ENCODE measurements at places on chromosomes 11 and 22.

GRCh38 chr22:37610480-37611129, 2.0 kb downstream of the GGA1 start:
- DNase-seq = no peak

DNA sequence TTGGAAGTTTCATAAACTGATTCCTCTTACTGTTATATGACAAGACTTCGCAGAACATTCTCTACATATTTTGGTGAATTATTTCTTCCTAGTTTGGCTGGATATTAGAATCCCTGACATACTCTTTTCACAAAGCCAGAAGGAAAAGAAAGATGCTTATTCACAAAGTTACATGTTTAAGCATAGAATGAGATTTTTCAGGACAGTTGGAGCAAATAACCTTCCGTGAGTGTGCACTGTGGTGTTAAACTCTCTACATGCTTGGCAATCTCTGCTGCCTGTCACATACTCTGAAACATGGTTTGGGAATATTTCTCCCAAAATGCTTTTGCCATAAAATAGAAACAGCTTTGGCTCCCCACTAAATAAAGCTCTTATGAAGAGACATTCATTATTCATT, 230.0 kb upstream of the MTNR1B start:
- DNase-seq = no peak

- no peak for DNase-seq
Measured at GRCh38 chr22:24485170-24485569, 10.0 kb upstream of the UPB1 start.

GRCh38 chr11:111069066-111069465, 176.5 kb upstream of the POU2AF2 start:
- DNase-seq = peak; percentile 72

- DNase-seq = no peak
Measured at GRCh38 chr11:125165111-125165842, 726 bp downstream of the PKNOX2 start.

- no peak for DNase-seq
Measured at GRCh38 chr11:117459979-117460300, 132.3 kb downstream of the CEP164 start.
